ENCODE measurements at places on chromosomes 4 and X.

DNA sequence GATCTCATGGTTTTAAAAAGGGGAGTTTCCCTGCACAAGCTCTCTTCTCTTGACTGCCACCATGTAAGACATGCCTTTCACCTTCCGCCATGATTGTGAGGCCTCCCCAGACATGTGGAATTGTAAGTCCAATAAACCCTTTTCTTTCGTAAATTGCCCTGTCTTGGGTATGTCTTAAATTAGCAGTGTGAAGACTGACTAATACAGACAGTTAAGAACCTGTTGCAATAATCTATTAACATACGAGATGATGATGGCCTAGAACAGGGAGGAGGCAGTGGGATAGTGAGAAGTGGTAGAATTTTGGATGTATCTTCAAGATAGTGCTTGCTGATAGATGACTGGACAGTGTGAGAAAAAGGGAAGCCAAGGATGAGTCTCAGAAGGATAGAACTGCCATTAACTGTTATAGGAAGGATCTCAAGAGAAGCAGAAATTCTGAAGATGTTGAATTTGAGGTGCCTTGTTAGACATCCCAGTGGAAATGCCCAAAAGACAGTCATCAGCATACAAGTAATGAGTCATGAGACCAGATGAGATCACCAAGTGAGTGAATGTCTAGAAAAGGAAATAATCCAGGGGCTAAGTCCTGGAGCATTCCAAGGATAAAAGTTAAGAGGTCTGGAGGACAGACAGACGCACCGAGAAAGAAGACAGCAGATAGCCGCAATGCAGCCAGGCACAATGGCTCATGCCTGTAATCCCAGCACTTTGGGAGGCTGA is 38.8 kb upstream of the UGDH start:
- no peak for DNase-seq

GRCh38 chr4:145308598-145308997 is 128.2 kb upstream of the OTUD4 start:
- DNase-seq, result no peak

- DNase-seq, result no peak
These were observed 22.0 kb downstream of the OR13H1 start for GRCh38 chrX:131565909-131566308.

DNA sequence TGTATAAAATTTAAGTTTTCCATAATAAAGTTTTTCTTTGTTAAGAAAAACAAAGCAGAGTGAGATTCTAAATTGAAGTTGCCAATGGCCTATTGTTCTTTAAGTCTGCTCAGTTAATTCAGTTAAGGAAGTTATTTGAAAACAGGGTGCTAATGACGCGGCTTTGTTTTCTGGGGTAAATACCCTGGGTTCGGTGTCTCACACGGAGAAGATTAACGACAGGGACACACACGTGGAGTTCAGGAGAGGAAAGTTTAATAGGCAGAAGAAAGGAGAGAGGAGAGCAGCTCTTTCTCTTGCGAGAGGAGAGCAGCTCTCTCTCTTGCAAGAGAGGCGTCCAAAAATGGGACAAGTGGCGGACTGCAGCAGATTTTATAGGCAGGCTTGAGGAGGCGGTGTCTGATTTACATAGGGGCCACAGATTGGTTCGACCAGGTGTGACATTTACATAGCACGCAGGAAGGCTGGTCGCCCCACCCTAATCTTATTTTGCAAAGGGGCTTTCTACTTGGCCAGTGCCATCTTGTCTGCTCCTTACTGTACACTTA is 9.6 kb downstream of the CA5B start:
- DNase-seq, result no peak

- DNase-seq, result no peak
These were observed 646.9 kb upstream of the GALNT7 start for GRCh38 chr4:172521680-172522079.

- no peak for DNase-seq
These were observed 197.0 kb downstream of the CAMK2D start for GRCh38 chr4:113564493-113564892.

- no peak for DNase-seq
These were observed 86.8 kb upstream of the ETNPPL start for GRCh38 chr4:108849611-108850168.

DNA sequence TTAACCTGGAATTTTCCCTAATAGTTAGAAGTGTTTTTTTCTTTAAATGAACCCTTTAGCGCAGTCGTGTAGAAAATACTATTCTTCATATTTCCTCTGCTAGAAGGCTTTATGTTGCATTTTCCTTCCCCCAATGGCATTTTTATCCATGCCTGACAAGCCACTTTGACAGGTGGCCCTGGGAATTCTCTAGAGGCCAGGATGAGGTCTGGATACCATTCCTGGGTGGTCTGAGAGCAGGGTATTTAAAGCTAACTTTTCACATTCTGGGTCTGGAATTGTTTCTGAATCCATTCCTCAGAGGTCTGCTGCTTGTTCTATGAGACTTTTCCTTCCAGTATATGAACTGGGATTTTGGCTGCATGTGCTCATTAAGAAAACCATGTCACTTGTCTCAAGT is 31.2 kb upstream of the PDGFRA start:
- no peak for DNase-seq

GRCh38 chr4:104524026-104524425 is 29.3 kb upstream of the CXXC4 start:
- DNase-seq, result no peak

GRCh38 chr4:6017800-6018199 is 431 bp downstream of the C4orf50 start:
- DNase-seq, result no peak

DNA sequence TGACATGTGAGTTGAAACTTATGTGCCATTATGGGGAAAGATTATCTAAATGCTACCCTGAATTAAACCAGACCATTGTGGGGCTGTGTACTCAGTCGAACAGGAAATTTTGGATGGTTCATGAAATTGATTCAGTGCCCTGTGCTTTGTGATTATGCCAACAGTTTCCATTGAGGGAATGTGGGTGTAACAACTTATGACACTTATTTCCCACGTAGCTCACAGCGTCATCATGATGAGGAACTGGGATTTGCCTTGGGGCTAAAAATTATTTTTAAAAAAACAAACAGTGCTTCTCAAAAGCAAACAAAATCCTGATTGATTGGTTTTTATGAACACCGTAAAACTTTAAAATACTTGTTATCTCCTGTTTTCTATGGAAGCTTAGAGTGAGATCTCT is 8.3 kb upstream of the CLTRN start:
- DNase-seq, result no peak

- DNase-seq, result no peak
These were observed 18.8 kb upstream of the TMSB4X start for GRCh38 chrX:12955882-12956703.

Data from SK-N-MC (cell line).